ENCODE measurements at places on chromosomes 16 and 17.

DNA sequence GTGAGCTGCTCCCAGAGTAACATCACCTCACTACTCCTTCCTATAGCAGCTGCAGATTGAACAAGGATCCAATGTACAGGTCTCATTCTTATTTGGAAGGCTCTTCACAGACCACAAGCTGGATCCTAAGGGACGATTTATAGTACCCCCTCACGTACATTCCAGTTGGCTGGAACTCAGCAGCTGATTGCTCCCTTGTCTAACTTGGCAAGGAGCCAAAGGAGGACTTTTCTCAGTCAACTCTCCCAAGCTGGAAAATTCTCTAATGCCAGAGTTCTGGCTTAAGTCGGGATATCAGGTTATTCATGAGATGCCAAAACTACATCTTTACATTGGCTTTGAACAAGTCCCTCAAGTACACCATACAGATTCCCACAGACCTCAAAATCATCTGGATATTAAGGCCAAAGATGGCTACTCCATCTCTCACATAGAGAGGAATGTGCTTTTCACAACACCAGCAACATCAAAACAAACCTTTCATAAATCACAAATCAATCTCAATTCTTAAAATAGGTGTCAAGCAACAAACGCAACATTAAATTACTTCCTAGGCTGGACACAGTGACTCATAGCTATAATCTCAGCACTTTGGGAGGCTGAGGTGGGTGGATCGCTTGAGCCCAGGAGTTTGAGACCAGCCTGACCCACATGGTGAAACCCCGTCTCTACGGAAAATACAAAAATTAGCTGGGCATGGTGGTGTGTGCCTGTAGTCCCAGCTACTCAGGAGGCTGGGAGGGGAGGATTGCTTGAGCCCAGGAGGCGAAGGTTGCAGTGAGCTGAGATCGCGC lies 39.3 kb downstream of the SMG6 start:
- DNase-seq = no peak

- DNase-seq = peak; percentile 72
These were observed at the start of gene HLF for GRCh38 chr17:55264645-55265298. TSS of gene HLF (plus strand) at chr17:55264960. CDS start at chr17:55265485, 525 bp downstream.

- no peak for DNase-seq
These were observed 20.5 kb downstream of the ZNF207 start for GRCh38 chr17:32370426-32370825.

DNA sequence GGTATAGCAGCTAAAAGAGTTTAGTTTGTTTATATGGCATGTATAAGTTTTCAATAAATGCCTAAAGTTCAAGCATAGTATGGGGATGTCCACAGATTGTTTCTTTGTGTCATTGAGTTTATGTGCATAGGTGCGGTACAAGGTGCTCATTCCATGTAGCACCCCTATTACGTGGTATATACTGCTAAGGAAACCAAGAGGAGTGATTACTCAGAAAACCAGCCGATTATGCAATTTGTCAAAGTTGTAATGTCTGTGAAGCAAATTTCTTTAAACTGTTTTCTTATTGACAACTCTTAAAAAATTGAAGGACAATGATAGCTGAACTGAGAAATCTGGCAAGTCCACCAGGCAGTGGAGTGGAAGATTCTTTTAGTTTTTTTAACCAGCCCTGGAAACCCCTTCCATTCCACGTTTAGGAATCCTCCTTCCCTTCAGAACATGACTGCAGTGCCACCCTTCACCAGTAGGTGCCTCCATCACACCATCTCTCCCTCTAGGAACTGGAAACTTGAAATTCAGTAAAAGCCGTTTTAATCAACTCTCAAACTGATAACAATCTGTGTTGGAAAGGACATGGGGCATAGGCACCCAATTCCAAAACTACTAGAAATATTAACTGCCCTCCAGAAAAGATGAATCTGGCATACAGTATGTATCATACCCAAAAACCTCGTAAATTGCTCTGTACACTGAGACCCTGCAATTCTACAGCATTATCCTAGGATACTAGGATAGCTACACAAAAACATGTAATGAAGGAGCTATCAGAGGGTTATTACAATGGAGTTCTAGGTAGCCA lies 43.5 kb downstream of the REXO5 start:
- peak; percentile 66 for DNase-seq

GRCh38 chr16:54647216-54647615 lies 283.4 kb upstream of the IRX5 start:
- no peak for DNase-seq

- no peak for DNase-seq
These were observed 437.3 kb upstream of the DYNLRB2 start for GRCh38 chr16:80103463-80103862.

DNA sequence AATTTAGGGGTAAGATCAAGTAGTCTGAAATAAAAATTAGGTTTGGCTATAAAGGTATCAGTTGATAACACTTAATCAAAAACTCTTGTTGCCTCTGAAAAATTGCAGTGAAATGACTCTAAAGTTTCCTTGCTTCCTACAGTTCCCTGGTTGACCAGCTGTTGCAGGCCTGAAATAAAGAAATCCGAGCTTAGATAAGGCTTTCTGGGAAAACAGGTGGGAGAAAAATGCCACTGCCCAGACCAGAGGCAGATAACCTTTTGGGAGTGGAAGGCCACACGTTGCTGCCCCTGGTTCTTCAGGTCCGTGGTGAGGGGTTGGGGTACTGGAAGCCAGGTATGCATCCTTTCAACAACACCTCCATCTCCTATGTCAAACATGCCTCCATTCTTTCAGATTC lies 111.3 kb downstream of the HS3ST3A1 start:
- DNase-seq = no peak

Measured in EL (cell line).